ENCODE measurements at places on chromosomes 6 and 20. TPM values are rescaled to one million over a fixed set of nuclear protein-coding genes. Genes with fewer than 3 reads are reported as not detected.

MUC21 gene
- total RNA-seq: not detected

RSPO4 gene
- total RNA-seq: 0.70 TPM

- no peak for DNase-seq
These were observed 18.7 kb downstream of the FAM50B start for GRCh38 chr6:3867641-3868502.

GRCh38 chr6:57207872-57208271 lies 14.2 kb downstream of the RAB23 start:
- DNase-seq: no peak

DNA sequence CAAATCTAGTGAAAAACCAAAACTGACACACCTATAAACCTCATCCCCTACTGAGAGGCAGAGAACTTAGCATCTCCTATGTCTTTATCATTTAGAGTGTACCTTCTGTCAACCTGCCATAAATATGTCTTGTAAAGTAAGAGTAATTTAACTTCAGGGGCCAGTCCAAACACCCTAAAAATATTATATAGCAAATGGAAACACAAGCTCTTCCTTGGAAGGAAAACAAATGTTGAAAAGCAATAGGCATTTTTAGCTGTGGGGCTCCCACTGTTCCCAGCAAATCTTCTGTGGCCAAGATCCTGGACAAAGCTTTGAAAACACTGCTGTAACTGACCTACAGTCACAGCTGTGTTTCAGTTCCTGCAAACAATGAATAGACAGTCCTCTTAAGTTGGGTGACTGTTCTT lies 140.0 kb upstream of the RNF217 start:
- no peak for DNase-seq
